ENCODE measurements at places on chromosomes 3 and 15.

DNA sequence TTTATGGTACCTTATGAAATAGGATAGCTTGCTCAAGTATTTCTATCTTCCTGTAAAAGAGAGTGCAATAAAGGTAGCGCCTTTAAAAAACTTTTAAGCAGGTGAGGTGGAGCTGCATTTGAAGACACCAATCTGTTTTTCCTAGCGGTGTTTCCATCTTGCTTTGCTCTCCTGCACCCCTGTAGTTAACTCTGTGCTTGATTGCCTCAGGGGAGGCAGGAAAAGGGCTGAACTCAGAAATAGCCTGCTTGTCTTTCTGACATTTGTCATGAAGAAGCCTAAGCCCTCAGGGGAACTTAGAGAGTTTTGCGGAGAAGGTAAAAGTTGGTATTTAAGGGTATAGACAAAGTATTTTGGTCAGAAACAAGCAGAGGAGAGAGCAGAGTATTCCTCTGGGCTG, 63.0 kb upstream of the TPRG1 start:
- no peak for DNase-seq

DNA sequence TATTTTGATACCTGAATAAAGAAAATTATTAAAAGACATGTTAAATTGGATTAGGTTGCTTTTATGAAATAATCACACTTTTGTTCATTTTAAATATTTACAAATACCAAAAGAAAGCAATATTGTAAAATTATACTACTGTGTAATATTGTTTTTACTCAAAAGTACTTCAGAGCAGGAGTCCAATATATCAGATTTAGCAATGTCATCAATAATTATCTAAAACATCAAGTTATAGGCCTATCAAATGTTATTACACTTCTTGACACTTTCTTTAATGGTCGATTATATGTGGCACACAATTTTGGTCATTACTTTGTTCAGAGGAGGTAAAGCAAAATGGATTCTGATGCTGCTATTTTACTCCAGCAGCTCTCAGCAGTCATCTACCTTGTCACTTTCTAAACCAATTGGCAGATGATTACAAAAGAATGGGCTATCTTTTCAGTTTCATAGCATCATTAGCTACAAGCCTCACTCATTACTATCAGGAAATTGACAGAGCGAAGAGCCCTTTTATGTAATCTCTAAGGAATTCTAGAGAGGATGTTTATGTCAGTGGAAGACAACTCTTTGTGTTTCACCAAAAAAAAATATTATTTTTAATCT, 318.6 kb downstream of the PLOD2 start:
- DNase-seq: no peak

- DNase-seq: no peak
These were observed 37.2 kb downstream of the AP4E1 start for GRCh38 chr15:50945725-50946124.

GRCh38 chr3:189458528-189458927, 172.7 kb upstream of the TP63 start:
- DNase-seq: no peak

DNA sequence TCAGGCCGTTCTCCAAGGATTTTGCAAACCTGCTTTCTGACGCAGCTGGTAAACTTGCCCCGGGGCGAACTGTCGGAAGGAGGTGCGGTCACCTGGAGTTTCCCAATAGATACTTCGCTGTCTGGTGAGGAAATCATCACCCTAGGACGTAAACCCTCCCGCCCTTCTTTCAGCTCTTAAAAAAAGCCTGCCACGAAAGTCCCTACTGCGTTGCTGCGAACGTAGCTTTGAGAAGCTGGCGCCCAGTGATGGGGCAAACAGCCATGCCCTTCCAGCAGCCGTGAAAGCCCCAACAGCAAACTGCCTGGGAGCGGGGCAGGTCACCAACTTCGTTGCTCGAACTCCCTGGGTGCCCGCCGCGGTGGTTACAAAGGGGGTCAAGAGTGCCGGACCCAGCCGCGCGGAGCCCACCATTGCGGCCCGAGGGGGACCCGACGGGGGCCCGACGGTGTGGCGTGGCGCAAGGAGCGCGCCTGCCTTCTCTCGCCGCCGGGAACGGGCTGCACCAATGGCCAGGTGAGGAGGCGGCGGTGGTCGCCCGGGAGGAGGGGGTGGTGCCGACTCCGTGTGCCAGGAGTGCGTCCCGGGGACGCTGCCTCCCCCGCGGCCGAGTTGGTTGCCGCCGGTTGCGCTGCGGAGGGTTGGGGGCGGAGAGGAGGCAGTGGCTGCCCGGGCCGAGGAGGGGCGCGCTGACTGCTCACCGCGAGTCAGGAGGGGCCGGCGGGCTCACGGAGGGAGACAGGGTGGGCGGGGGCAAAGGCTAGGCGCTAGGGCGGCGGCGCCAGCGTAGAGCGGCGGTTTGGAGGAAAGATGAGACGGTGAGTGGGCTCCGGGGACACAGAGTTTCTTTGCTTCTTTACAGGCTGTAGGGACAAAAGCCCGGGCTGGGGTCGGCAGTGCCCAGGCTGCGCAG, at the start of gene PHLDB2:
Gene PHLDB2 (plus strand): TSS at position 205 of the 913 bp plus-strand sequence. CDS start 24,813 bp downstream, outside the sequence.
- DNase-seq: no peak

DNA sequence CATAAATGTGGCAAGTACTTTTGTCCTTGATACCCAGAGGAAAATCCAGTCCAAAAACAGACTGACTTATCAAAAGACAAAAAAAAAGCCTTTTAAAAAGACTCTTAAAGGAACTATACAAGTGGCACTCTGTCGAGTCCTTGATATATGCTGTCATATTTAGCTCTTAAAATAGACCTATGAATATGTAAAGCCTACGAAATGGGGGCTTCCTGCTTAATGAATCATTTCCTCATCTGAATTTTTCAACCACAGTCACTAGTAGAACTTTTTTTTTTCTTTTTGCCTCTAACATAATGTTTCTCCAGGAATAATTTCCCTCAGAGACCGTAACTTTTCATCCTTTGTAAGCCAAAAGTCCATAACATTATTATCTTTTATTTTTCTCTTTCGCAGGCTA, 95.8 kb downstream of the P3H2 start:
- no peak for DNase-seq

GRCh38 chr15:63067306-63067705, 24.8 kb downstream of the TPM1 start:
- no peak for DNase-seq

- no peak for DNase-seq
These were observed 66.6 kb downstream of the NUP210 start for GRCh38 chr3:13353506-13353905.

- no peak for DNase-seq
These were observed 332.4 kb upstream of the TLE3 start for GRCh38 chr15:70430069-70430468.

DNA sequence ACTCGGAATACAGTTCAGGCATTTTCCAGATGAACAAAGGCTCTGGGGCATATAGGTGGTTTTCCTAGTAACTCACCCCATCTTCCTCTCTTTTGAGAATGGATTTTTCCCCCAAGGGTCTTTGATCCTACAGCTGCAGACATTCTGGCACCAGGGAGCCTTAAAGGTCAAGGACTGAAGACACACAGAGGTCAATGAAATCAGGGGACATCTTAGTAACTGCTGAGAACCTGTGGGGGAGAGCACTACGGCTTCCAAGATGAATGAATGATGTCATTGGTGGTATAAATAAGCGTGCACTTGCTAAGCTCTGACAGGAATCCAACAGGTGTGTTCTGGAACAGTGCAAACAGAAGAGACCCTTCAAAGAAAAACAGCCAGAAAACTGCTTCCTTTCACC, 36.3 kb downstream of the TMEM212 start:
- no peak for DNase-seq

DNA sequence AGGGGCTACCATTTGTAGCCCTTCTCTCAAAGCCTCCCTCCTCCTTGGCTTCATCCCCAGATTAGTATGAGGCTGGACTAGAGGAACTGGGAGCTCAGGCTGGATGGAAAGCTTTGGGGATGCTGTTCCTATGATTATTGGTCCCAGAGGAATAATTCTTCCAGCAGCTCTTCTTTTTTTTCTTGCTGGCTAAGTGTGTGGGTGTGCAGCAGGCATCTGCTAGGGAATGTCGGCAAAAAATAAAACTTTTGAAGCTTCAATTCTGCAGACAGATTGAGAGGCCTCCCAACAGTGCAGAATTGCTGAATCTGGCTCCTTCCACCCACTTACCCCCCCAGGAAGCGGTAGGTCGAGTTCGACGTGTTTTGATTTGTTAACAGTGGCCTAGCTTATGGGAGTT, 138.5 kb upstream of the ANKRD28 start:
- peak; percentile 74 for DNase-seq

DNA sequence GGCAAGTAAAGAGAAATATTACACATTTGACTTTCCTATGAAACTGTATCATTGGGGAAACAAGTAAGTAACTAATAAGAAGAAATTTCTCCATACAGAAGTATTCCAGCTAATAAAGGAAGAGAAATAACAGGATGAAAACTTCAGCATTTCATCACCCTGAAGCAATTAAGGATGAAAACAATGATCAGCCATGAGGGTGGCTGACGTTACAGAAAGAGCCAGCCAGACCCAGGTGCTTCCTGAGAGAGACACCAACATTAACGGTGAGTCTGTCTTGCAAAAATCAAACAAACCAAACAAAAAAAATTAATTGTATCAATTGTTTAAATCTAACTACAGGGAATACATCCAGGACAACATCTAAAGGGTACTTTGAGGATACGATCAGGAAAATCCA, 190.0 kb downstream of the ARRDC4 start:
- no peak for DNase-seq

DNA sequence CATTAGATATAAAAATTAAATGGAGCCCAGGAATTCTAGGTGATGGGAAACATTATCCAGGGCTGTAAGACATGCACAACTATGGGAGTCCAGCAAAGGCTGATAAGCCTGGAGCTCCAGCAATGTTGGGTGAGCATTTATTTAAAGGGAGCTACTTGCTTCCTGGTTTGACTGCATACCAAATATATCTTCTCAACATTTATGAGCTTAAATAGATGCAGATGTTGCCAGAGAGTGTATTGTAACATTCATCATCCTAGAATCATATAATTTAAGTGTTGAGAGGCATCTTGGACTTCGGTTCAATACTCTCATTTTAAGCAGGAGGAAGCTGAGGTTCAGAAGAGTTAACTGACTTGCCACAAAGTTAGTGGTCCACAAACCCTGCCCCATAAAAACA, 12.2 kb upstream of the POLR2M start:
- no peak for DNase-seq

- DNase-seq: no peak
These were observed 207.2 kb upstream of the GBE1 start for GRCh38 chr3:81968658-81969057.

All from putamen (tissue), 1 donor.